ENCODE measurements at places on chromosomes 12 and 14.

DNA sequence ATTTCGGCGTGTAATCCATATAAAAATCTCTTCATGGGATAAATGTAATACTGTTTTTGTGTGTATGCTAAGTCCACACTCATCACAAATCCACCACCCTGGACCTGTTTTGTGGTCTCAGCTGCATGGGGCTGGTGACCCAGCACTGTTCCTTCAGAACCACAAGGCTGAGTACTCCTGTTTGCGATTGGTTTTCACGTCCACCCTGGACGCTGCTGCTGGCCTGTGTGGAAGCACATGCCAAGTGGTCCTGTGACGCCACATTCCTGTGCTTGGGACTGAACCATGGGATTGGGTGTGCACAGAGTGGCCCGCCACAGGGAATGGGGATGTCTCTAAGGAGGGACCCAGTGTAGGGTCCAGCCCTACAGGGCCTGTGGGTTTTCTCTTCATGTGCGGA is 4.3 kb downstream of the PUS1 start:
- no peak for DNase-seq

GRCh38 chr12:16392846-16393535 is 45.5 kb downstream of the MGST1 start:
- peak; percentile 28 for DNase-seq

GRCh38 chr12:112087851-112088250 is 20.7 kb downstream of the NAA25 start:
- no peak for DNase-seq

DNA sequence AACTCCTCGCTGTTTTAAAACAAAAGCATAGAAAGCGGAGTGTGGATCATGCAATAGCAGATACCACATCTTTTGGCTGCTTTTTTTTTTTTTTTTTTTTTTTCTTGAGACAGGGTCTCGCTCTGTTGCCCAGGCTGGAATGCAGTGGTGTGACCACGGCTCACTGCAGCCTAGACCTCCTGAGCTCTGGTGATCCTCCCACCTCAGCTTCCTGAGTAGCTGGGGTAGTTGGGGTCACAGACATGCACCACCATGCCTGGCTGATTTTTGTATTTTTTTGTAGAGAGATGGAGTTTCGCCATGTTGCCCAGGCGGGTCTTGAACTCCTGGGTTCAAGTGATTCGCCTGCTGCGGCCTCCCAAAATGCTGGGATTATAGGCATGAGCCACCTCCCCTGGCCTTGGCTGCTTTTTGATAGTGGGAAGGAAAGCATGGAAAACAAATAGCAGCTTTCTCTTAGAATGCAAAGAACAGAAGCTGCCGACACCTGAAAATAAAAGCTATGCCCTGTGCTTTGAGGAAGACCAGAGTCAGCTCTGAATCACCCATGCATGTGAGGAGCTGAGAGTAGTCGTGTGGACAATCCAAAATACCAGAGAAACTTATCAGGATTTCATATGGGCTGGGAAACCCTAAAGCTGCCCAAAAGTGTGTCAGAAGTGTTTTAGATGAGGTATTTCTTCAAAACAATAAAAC is 3.6 kb upstream of the ELK3 start:
- no peak for DNase-seq

DNA sequence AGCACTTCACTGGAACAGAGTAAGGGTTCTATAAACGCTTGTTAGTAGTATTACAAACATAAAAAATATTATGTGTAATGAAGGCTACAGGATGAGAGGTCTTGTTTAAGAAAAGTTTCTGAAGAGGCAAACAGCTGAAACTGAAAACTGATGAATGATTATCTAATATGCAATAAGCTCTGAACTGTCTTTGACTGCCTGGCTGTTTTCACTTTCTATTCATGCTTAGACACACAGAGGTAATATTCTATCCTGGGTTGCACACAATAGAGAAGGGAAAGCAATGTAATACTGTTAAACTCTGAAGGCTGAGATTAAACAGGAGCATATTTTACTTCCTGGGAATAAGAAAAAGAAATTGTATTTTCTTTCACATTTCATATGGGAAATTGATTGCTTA is 251.3 kb downstream of the ALX1 start:
- peak; percentile 3 for DNase-seq

GRCh38 chr12:89353188-89353822 is 1.0 kb upstream of the DUSP6 start:
- peak; percentile 66 for DNase-seq

DNA sequence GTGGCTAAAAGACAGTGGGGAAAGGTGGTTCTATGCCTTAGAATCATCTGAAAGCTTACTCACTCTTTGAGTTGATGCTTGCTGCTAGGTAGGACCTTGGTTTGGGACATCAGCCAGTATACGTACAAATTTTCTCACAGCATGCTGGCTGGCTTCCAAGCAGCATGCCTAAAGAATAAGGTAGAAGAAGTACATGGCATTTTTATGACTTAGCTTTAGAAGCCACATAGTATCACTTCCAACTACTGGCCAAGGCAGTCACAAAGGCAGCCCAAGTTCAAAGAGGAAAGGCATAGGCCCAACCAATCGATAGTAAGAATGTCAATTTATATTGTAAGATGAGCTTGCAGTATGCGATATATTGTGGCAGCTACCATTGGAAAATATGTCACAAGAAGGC is 284.2 kb upstream of the CAND1 start:
- no peak for DNase-seq

- no peak for DNase-seq
Observed at GRCh38 chr14:100138082-100138787, 21.2 kb downstream of the DEGS2 start.

DNA sequence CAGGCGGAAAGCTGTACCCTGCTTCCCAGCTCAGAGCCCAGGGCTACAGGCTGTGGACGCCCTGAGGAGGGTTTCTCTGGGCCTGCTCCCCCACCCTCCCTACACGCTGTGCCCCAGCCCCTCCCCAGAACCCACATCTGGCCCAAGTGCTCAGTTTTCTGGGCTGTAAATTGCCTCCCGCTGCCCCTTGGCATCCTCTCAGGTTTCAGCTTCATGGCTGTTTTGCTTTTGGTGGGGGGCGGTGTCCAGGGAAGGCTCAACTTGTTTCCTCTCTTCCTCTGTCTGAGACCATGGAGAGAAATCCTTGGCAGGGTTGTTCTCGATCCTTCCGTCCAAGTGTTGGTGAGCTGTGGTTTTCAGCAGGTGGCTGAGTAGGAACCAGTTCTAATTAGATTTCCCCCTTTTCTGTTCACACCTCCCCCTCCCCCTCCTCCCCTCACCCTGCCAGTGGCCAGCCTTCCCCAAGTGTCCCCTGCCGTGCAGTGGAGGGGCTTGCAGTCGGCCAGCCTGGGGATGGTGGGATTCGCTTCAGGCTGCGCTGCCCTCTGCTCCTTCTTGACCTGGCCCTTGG is 61.8 kb downstream of the TSPAN9 start:
- no peak for DNase-seq

GRCh38 chr12:122094735-122095631 is 16.4 kb downstream of the MLXIP start:
- DNase-seq, result no peak

DNA sequence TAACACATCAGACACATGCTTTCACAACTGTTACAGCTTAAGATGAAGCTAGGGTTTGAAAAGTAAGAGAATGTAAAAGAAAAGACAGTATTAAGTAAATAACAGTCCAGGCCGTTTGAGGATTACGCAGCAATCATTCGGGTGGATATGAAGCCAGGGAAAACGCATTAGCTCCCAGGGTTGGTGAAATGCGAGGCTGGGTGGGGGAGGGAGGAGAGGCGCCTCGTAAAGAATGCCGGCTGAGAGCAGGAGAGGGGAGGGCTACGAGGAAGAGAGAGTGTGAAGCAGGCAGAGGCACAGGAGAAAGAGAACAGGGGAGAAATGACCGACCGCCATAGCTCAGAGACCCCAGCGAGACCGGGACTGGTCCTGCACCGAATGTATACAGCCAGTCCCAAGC is 73.0 kb downstream of the IQSEC3 start:
- no peak for DNase-seq

GRCh38 chr12:132851465-132851864 is 22.8 kb upstream of the GOLGA3 start:
- DNase-seq, result no peak

- no peak for DNase-seq
Observed at GRCh38 chr12:126762150-126762549, 1504.8 kb upstream of the TMEM132C start.

GRCh38 chr12:9034095-9034494 is 44.7 kb downstream of the KLRG1 start:
- DNase-seq, result peak; percentile 9

- no peak for DNase-seq
Observed at GRCh38 chr14:101472518-101472849, 88.8 kb upstream of the DIO3 start.

- no peak for DNase-seq
Observed at GRCh38 chr14:106390947-106391346, 864.6 kb downstream of the TMEM121 start.

GRCh38 chr12:100926669-100927248 is 132.2 kb downstream of the ANO4 start:
- no peak for DNase-seq

- no peak for DNase-seq
Observed at GRCh38 chr12:3307389-3307788, 183.6 kb upstream of the PRMT8 start.

All from suppressor macrophage treated with lipopolysaccharide for 4 hours (primary cell).